CD4-positive, alpha-beta memory T cell (primary cell): ENCODE measurements at places on chromosomes 13 and 19.

- DNase-seq, result no peak
Observed at GRCh38 chr19:17541184-17541759, 14.2 kb upstream of the COLGALT1 start.

GRCh38 chr19:16470911-16471811 lies 609 bp downstream of the EPS15L1 start:
- DNase-seq, result no peak

GRCh38 chr13:105721016-105721415 lies 814.4 kb downstream of the EFNB2 start:
- DNase-seq, result no peak

DNA sequence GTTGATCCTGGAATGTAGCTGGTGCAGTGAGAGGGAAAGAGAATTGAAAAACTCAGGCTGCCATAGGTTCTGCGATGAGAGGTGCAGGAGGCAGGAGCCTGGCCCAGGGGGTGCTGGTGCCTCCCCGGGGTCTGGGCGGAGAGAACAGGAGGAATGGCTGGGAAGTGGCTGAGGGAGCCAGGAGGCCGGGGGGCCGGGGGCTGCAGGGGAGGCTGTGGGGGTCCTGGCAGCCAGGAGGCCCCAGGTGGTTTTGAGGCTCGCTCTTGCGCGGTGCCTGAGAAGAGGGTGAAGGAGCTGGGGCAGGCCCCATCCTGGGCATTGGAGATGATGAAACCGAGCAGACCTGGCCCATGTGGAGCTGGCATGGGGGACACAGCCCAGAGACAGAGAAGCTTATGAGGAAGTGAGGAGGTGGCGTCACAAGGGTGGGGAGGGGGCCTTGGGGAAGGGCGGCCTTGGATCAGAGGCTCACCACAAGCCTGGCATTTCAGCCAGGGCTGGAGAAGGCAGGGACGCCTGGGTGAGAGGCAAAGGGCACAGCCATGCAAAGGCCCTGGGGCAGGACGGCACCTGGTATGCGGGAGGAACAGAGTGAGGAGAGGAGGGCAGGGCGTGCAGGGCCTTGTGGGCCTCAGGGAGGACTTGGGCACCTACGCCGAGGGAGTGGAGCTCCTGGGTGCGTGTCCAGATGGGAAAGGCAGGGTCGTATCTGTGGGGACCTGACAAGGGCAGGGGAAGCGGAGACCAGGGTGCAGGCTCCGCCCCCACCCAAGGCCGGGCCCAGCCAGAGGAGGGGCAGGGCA lies 1.3 kb upstream of the TEKTIP1 start:
- no peak for DNase-seq

DNA sequence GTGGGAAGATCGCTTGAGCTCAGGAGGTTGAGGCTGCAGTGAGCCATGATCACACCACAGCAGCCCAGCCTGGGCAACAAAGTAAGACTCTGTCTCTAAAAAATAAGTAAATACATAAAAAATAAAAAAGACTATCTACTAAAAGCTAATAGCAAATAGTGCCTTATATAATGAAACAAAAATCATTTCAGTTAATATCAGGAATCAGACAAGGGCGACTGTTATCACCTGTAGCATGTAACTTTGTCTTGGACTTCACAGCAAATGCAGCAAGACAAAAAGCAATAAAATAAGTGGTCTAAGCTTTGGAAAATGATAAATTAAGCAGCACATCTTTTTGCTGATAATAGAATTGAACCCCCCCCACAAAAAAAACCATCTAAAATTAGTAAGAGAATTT lies 21.2 kb upstream of the GPI start:
- DNase-seq, result no peak

DNA sequence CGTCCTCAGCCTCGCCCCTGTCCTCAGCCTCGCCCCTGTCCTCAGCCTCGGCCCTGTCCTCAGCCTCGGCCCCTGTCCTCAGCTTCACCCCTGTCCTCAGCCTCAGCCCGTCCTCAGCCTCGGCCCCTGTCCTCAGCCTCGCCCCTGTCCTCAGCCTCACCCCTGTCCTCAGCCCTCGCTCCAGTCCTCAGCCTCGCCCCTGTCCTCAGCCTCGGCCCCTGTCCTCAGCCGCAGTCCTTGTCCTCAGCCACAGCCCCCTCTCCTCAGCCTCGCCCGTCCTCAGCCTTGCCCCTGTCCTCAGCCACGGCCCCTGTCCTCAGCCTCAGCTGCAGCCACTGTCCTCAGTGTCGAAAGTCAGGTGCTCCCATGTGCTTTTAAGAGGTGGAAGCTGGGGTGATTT lies 10.5 kb downstream of the C13orf46 start:
- DNase-seq, result no peak

DNA sequence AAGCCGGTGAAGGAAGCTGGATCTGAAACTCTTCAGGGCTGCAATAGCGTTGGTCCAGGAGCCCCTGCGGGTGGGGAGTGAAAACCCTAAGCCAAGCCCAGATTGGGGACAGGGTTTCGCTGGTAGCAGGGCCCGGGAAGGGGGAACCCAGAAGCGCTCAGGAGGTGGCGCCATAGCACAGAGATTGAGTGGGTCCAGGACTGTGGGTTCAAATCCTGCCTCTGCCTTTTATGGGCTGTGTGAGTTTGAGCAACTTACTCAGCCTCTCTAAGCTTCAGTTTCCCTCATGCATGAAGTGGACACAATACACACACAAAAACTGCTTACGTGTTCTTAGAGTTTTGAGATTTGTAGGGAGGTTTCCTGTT lies 8.3 kb upstream of the SYCN start:
- no peak for DNase-seq

- DNase-seq, result no peak
Observed at GRCh38 chr19:33048806-33049676, 15.6 kb downstream of the RHPN2 start.

DNA sequence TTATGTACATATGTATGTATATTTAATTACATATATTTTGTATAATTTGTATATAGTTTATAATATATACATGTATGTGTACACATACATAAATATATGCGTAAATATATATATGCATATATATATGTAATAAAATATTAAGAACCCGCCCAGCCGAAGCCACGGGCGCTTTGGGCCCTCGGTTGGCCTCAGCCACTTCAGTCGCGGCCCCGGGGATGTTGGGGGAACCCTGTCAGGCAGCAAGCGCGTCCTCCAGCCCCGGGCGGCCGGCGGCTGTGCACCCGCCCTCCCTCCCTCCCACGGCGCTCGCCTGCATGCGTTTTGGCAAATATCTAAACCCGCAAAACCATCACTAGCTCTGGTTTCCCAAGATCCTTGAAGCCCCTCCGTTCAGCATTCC lies 7.9 kb upstream of the ZNF606 start:
- DNase-seq, result no peak

DNA sequence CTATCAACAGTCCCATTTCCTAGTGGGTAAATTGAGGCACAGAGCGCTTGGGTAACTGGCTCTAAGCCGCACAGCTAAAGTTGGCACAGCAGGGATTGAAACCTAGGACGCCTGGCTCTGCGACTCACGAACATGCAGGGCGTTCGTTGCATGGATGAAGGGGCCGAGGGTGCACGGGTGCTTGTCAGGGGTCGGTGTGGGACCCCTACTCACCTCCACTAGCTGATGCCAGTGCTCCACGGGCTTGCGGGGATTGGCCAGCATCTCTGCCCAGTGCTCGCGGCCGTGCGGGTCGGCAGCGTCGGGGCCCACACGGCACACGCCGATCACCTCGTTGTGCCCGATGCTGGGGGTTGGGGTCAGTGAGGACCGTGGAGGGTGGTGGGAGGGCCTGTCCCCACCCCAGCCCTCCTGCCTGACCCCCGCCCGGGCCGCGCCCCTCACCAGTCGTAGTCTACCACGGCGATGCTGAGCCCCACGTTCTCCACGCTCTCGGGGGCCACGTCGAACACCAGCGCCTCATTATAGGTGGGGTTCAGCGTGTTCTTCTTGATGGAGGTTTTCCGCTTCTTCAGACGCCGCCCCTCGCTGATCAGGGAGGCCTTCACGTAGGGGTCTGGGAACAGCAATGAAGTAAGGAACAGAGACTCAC lies 14.6 kb downstream of the SYT3 start:
- no peak for DNase-seq

DNA sequence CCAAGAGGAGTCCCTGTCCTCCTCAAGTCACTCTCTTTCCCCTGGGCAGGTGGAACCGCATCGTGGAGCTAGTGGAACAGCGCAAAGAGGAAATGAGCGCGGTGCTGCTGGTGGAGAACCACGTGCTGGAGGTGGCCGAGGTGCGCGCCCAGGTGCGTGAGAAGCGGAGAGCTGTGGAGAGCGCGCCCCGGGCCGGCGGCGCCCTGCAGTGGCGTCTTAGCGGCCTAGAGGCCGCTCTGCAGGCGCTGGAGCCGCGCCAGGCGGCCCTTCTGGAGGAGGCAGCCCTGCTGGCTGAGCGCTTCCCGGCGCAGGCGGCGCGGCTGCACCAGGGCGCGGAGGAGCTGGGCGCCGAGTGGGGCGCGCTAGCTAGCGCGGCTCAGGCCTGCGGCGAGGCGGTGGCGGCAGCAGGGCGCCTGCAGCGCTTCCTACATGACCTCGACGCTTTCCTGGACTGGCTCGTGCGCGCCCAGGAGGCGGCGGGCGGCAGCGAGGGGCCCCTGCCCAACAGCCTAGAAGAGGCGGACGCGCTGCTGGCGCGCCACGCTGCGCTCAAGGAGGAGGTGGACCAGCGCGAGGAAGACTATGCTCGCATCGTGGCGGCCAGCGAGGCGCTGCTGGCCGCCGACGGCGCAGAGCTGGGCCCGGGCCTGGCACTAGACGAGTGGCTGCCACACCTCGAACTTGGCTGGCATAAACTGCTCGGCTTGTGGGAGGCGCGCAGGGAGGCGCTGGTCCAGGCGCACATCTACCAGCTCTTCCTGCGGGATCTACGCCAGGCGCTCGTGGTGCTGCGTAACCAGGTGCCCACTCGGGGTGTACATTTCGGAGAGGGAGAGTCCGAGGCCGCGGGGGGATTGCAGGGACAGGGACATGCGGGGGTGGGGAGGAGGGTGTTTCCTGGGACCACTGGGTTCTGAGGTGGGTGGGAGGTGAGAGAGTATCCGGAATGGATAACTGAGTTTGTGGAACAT lies 52.8 kb downstream of the SPTBN4 start:
- no peak for DNase-seq

- no peak for DNase-seq
Observed at GRCh38 chr13:84741253-84741652, 859.0 kb upstream of the SLITRK1 start.

DNA sequence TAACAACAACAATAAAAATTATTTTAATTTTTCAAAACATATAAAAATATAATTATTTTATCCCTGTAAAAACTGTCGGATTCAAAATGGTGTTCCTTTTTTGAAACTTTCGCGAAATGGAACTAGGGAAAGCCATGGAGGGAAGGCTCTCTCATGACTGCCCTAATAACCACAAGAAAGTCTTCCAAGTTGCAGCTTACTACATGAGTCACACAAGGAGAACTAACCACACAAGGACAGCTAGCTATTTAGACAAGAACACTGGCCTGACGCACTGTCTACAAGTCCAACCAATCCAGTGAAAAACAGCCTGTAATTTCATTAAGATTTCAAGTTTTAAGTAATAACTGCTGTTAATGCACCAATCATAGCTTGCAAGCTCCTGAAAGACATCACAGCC lies 319.2 kb upstream of the PCDH9 start:
- DNase-seq, result no peak
